Panc1 (cell line): ENCODE measurements at places on chromosomes 1 and 21. TPM values are rescaled to one million over a fixed set of nuclear protein-coding genes. Genes with fewer than 3 reads are reported as not detected.

DNA sequence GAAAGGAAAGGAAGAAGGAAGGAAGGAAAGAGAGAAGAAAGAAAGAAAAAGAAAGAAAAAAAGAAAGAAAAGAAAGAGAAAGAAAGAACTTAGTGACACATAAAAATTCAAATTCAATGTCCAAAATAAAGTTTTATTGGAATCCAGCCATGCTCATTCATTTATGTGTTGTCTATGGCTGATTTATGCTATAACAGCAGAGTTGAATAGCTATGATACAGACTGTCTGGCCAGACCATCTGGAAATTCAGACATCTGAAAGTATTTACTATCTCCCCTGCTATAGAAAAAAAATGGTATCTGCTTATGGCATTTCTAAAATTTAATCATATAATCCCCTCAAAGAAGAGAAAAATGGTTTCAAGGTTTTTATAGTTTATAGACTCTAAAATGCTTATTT, 79.4 kb upstream of the RRP15 start:
- H3K36me3 ChIP-seq: no peaks in the 10 kb centered on the region
- H3K27me3 ChIP-seq: no peaks in the 10 kb centered on the region
- no peaks in the 10 kb centered on the region; the same call in 1 of the 2 replicates for H3K4me1 ChIP-seq
- H3K27ac ChIP-seq: no peak overlapping the region

The LCE1B gene
- not detected for total RNA-seq

DNA sequence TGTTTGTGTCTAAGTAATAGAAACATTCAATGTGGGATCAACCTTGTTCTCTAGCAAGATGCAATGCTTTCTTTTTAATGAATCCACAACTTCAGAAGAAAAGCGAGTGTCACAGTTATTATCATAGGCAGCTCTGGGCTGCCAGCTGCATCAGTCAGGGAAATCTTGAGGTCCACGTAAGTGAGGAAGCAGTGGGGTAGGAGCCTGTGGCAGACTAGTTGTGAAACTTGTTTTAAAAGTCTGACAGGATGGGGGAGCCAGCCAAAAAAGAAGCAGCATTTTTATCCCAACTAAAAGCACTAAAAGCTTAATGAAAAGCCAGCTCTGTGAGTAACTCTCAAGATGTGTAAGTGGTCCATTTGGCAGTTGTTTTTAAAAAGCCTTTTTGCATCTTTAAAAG, 113.1 kb downstream of the ZNF326 start:
- no peaks in the 10 kb centered on the region for H3K36me3 ChIP-seq
- H3K27ac ChIP-seq: no peak overlapping the region
- no peak overlapping the region for H3K4me3 ChIP-seq
- no peak for DNase-seq

DNA sequence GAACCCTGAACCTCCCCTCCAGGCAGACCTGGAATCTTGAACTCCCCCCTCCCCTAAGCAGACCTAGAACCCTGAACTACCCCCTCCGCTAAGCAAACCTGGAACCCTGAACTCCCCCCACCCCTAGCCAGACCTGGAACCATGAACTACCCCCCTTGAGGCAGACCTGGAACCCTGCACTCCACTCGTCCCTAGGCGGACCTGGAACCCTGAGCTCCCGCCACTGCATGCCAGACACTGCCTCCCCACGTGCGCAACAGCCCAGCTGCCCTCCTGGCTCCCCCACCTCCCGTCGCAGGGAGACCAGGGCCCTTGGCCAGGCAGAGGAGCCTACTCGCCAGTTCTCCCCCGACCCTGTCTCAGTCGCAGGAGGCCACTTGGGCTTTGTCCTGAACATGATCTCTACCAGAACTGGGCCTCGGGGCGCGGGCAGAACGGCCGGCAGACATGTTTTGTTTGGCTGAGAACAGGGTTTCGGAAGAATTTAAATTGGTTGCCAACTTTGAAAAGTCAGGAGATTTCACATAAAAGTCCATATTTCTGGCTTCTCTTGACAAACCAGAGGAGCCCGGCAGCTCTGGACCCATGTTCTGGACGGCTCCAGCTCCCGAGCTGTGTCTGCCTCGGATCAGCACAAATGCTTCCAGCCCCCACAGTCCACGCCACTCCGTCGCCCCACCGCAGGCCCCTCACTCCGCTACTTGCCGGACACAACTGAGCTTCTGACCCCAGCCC, 9.2 kb upstream of the PLEKHG5 start:
- H3K27ac ChIP-seq: no peak overlapping the region
- H3K4me3 ChIP-seq: no peak overlapping the region
- H3K36me3 ChIP-seq: no peaks in the 10 kb centered on the region
- H3K27me3 ChIP-seq: no peaks in the 10 kb centered on the region
- DNase-seq: no peak
- peaks cover 13% of the 10 kb centered on the region for H3K4me1 ChIP-seq

GRCh38 chr1:30088594-30088993, 634.8 kb downstream of the MATN1 start:
- H3K27ac ChIP-seq: no peak overlapping the region
- H3K4me3 ChIP-seq: no peak overlapping the region
- peaks cover 14% of the 10 kb centered on the region for H3K4me1 ChIP-seq
- no peaks in the 10 kb centered on the region for H3K27me3 ChIP-seq
- H3K36me3 ChIP-seq: no peaks in the 10 kb centered on the region

The FAM110D gene
- 0.05 TPM for total RNA-seq

- no peaks in the 10 kb centered on the region; the same call in none of the 2 replicates for H3K27me3 ChIP-seq
- H3K36me3 ChIP-seq: no peaks in the 10 kb centered on the region
- H3K27ac ChIP-seq: no peak overlapping the region
- DNase-seq: no peak
Measured at GRCh38 chr1:232831895-232832294, 26.7 kb downstream of the MAP10 start.

GRCh38 chr21:23574932-23575331, 2032.3 kb downstream of the MRPL39 start:
- no peaks in the 10 kb centered on the region for H3K4me1 ChIP-seq
- no peak for DNase-seq
- H3K27me3 ChIP-seq: no peaks in the 10 kb centered on the region

DNA sequence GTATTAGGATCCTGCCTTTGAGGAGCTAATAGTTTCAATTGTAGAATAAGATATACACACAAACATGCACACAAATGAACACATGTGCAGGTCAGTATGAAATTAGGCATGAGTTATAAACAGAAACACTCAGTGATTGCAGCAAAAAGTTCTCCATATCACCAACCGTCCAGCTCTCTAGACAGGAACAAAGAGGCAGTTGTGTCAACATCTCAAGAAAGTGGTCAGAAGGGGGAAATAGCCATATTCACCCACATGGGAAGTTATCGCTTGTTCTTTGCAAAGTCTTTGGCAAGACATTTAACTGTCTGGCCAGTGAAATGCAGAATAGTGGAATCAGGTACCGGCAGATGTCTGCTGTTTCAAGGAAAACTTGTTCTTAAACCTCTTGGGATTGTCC, 29.4 kb upstream of the PIGC start:
- H3K27me3 ChIP-seq: no peaks in the 10 kb centered on the region; the same call in 1 of the 2 replicates
- no peaks in the 10 kb centered on the region for H3K4me1 ChIP-seq
- H3K27ac ChIP-seq: no peak overlapping the region
- no peaks in the 10 kb centered on the region for H3K36me3 ChIP-seq
- H3K4me3 ChIP-seq: no peak overlapping the region

DNA sequence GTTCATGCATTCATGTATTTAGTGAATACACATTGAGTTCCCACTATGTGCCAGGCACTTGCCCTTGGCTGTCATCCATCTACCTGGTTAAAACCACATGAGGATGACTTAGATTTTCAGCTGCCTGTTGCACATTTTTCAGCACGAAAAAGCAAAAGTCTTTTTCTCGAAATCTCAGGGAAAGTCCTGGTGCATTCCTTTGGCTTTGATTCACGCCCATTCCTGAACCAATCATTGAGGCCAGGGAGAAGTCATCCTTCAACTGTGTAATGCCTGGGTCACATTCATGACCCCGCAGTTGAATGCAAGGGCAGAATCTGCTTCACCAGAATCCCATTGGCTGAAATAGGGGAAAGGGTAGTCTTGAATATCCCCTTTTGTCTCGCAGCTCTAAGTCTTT, 84.4 kb downstream of the RNF220 start:
- H3K4me3 ChIP-seq: no peak overlapping the region
- no peaks in the 10 kb centered on the region for H3K27me3 ChIP-seq
- no peak for DNase-seq
- peaks cover 15% of the 10 kb centered on the region for H3K4me1 ChIP-seq

The TNNT2 gene
- total RNA-seq: not detected

- H3K36me3 ChIP-seq: no peaks in the 10 kb centered on the region
- H3K4me3 ChIP-seq: no peak overlapping the region
- no peaks in the 10 kb centered on the region for H3K27me3 ChIP-seq
- no peak for DNase-seq
- no peaks in the 10 kb centered on the region for H3K4me1 ChIP-seq
- H3K27ac ChIP-seq: no peak overlapping the region
Measured at GRCh38 chr1:82317671-82318070, 516.9 kb downstream of the ADGRL2 start.

The KRTAP6-3 gene
- not detected for total RNA-seq

- H3K36me3 ChIP-seq: no peaks in the 10 kb centered on the region
- no peak for DNase-seq
- no peak overlapping the region for H3K4me3 ChIP-seq
- H3K27ac ChIP-seq: no peak overlapping the region
- H3K4me1 ChIP-seq: no peaks in the 10 kb centered on the region
- no peaks in the 10 kb centered on the region for H3K27me3 ChIP-seq
Measured at GRCh38 chr1:7407980-7408770, 362.9 kb upstream of the VAMP3 start.

DNA sequence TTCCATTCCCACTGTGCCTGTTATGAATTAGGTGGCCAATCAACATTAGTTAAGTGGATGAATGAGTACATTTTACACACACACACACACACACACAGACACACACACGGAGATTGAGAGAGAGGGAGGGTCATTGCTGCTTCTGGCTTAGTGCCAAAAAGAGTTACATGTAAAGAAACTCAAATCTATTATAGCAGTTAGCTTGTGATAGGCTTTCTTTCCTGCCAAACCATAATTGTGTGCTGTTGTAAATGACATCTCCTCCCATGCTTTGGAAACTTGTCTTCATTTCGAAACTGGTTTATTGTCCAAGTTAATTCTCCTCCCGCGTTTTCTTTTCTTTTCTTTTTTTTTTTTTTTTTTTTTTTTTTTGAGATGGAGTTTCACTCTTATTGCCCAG, 1.4 kb upstream of the MT1HL1 start:
- H3K27me3 ChIP-seq: no peaks in the 10 kb centered on the region; the same call in 1 of the 2 replicates
- no peak for DNase-seq
- no peak overlapping the region for H3K27ac ChIP-seq
- no peaks in the 10 kb centered on the region for H3K36me3 ChIP-seq

- H3K36me3 ChIP-seq: no peaks in the 10 kb centered on the region; the same call in 1 of the 2 replicates
- peaks cover 31% of the 10 kb centered on the region for H3K4me1 ChIP-seq
- no peak overlapping the region for H3K4me3 ChIP-seq
- no peak for DNase-seq
- no peaks in the 10 kb centered on the region for H3K27me3 ChIP-seq
Measured at GRCh38 chr1:42952303-42953001, 6.2 kb downstream of the SLC2A1 start.

DNA sequence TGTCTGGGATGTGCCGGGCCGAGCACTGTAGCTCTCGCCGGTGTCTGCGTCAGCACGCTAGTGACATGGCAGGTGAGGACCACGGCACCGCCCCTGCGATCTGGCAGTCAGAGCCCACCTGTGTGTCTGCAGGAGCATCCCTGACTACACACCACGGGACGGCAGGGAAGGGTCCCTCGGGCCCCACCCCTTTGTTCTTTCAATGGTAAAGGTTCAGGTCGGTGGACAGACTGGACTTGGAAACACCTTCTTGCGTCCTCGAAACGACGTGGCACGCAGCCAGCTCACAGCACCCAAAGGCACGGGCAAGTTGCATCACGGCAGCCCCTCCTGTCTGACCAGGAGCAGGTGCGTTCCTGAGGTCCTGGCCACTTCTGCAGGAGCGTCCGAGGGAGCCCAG, 3.7 kb upstream of the SAMD11 start:
- H3K27me3 ChIP-seq: no peaks in the 10 kb centered on the region
- H3K27ac ChIP-seq: peak overlapping the region; percentile 52; the same call in 1 of the 2 replicates
- no peak overlapping the region for H3K4me3 ChIP-seq
- H3K36me3 ChIP-seq: no peaks in the 10 kb centered on the region
- peaks cover 74% of the 10 kb centered on the region for H3K4me1 ChIP-seq

DNA sequence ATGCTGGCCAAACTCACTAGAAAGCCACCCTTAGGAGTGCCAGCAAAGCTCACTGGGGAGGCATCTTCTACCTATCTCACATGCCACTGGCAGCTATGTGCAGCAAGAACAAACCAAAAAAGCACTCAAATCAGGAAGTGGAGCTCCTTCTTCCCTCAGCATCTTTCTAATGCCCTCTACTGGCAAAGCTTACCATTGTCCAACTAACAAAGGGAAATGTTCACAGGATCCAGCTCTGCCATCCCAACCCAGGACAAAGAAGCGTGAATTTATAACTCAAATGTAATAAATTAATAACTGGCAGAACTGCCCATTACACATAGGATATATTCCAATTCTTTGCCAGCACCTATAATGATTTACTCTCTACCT, 38.9 kb downstream of the LEPR start:
- DNase-seq: peak; percentile 17
- no peak overlapping the region for H3K27ac ChIP-seq
- H3K4me3 ChIP-seq: no peak overlapping the region
- no peaks in the 10 kb centered on the region for H3K27me3 ChIP-seq
- H3K4me1 ChIP-seq: no peaks in the 10 kb centered on the region

The VCAM1 gene
- total RNA-seq: 0.08 TPM

DNA sequence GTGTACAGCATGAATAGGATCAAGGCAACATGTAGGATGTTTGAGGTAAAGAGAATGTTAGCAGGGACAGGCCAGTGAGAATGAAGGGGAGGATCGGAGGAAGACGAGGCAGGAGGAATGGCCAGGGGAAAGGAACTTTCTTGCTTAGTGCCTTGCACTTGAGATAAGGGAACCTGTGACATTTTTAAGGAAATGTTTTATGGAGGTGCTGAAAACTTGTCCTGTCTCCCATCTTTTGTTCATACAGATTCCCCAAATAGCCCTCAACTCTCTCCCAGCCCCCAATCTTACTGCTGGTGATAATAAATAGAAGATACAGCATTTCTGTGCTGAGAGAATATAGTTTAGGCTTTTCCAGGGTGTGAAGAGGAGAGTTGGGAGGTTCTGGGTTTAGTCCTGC, 13.6 kb downstream of the ATP8B2 start:
- DNase-seq: no peak
- no peak overlapping the region for H3K4me3 ChIP-seq
- no peaks in the 10 kb centered on the region for H3K36me3 ChIP-seq
- H3K4me1 ChIP-seq: no peaks in the 10 kb centered on the region
- no peak overlapping the region for H3K27ac ChIP-seq

- no peaks in the 10 kb centered on the region for H3K27me3 ChIP-seq
- H3K4me3 ChIP-seq: no peak overlapping the region
- H3K27ac ChIP-seq: no peak overlapping the region
- no peak for DNase-seq
Measured at GRCh38 chr1:27621051-27621920, 13.7 kb downstream of the FGR start.

The RNU1-2 gene
- 1,290 TPM for total RNA-seq

DNA sequence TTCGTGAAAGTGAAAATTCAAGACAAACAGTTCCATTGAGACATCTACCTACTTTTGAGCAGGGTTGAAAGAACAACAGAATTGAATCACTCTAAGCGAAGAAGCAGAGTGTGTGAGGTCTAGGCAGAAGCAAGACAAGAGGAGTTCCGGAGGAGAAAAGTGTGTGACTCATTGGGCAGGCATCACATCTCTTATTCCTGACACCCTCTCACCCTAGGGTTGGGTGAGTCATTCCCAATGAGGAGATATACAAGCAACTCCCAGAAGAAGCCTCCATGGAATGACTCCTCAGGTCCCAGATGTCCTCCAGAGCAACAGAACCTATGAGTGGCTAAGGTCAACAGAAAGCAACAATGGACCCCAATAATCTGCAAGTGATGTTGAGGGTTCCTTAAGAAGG, 138.1 kb downstream of the TPR start:
- H3K4me3 ChIP-seq: no peak overlapping the region
- no peak for DNase-seq
- H3K4me1 ChIP-seq: no peaks in the 10 kb centered on the region
- no peak overlapping the region for H3K27ac ChIP-seq
- no peaks in the 10 kb centered on the region for H3K27me3 ChIP-seq

The TMEM61 gene
- not detected for total RNA-seq
